Activated T-helper 1 cell treated with anti-CD3 and anti-CD28 coated beads, Interleukin-2, amount 50 U/mL, for 16 hours (primary cell): ENCODE measurements at places on chromosomes 5 and 9.
A peak's percentile ranks its signal among the peaks of the same experiment; 100 is the strongest.

- no peak for DNase-seq
These were observed 71.9 kb downstream of the MFAP3 start for GRCh38 chr5:154110716-154111115.

- no peak for DNase-seq
These were observed 46.7 kb downstream of the INSYN2B start for GRCh38 chr5:169933616-169934015.

DNA sequence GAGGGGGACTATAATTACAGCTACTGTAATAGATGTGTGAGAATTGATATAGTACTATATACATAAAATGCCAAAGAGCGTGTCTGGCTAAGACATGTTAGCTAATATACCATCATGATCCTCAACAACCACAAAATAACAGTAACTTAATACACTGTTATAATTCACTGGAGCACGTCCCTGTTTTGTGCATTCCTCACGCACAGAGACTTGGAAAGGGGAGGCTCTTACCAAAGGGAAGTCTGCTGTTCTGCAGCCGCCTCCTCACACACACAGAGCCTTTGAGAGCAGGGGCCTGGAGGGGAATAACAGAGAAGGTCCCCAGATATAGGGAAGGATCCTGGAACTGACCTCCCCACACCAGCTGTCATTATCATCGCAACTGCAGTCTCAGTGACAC, 97.3 kb downstream of the ANKRD18A start:
- no peak for DNase-seq

DNA sequence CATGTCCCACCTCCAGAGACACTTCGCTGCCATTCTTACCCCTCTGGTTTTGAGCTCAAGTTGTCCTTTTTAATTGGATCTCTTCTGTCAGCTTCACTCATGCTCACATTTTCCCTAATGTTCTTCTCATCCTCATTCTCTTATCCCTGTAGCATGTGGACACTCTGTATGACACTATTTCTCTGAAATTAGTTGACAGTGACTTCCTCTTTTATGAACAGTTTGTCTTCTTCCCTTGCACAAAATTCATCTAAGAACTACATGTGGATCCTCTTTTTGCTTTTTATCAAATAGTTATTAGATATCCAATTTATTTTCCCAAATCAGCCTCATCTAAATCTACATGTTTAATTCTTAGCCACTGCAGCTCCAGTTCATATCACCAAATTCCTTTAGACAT, 676.2 kb downstream of the MAT2B start:
- DNase-seq, result no peak

DNA sequence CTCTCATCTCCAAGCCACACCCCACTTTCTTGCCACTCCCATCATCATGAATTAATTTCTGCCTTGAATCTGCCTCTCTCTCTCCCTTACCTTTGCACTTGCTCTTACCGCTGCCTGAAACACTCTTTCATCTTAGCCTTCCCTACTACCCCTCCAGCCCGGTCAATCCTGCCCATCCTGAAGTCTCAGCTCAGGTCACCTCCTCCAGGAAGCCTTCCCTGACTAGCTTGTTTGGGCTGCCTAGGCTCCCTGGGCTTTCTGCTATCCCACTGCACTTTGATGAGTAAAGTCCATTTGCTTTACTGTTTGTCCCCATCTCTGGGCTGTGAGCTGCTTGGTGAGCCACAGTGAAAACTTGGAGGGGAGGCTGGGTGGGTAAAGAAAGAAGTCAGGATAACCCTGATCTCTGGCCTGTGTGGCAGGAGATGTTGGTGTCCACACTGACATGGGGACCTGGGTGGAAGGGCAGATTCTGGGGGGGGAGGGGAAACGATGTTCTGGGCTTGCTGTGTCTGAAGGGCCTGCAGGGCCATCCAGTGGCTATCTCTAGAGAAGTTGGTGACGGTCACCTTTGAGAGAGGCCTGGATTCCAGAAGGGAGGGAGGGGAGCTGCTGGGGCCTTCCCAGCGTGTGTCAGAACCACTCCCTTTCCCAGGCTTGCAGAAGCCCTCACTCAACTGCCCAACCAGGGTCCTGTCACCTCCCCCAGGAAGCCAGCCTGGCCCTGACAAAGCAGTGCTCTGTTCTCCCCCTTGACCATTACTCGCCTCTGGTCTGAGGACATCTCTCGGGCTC, 75.0 kb upstream of the DAB2IP start:
- no peak for DNase-seq

DNA sequence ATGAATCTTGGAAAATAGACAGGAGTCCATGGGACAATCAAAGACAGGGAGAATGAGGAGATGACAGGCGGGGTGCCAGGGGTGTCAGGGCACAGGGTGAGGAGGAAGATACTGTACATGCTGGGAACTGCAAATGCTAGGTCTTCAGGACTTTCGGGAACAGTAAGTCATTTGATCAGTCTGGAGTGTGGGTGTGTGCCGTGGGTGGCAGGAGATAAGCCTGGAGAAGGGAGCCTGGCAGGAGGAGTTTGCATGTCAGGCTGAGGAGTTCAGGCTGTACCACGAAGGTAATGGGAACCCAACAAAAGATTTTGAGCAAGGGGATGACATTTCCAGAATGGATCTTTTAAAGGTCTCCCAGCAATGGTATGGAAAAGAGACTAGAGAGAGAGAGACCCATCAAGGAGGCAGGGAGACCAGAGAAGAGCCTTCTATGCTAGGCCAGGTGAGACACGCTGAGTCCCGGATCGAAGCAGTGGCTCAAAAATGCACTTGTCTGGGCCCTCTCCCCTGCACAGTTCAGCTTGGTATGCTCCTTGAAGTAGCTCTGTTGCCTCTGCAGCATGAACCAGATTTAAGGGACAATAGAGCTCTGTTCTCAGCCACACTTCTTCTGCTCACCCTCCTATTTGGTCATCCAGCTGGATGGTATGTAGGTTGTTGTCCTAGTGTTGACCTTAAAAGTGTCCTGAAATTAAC, 77.0 kb upstream of the FER start:
- no peak for DNase-seq

- peak; percentile 61 for DNase-seq
These were observed 2.4 kb upstream of the TRIM7 start for GRCh38 chr5:181207214-181207959.

DNA sequence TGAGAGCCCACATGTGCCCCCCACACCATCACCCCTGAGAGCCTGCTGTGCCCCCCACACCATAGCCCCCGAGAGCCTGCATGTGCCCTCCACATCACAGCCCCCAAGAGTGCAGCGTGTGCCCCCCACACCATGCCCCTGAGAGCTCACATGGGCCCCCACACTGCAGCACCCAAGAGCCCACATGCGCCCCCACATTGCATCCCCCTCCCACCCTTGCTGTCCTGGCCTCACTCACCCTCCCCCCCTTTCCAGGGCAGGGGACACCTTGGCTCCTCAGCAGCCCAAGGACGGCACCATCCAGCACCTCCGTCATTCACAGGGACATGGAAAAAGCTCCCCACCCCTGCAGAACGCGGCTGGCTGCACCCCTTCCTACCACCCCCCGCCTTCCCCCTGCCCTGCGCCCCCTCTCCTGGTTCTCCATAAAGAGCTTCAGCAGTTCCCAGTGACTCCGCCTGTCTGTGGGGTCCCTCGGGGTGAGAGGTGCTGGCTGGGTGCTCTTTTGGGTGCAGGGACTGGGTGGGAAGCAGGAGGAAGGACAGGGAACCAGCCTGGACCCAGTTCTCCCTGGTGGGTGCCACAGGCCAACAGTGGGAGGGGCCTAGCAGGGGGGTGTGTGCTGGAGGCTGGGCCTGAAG, 5.0 kb downstream of the LCN1 start:
- DNase-seq, result no peak

DNA sequence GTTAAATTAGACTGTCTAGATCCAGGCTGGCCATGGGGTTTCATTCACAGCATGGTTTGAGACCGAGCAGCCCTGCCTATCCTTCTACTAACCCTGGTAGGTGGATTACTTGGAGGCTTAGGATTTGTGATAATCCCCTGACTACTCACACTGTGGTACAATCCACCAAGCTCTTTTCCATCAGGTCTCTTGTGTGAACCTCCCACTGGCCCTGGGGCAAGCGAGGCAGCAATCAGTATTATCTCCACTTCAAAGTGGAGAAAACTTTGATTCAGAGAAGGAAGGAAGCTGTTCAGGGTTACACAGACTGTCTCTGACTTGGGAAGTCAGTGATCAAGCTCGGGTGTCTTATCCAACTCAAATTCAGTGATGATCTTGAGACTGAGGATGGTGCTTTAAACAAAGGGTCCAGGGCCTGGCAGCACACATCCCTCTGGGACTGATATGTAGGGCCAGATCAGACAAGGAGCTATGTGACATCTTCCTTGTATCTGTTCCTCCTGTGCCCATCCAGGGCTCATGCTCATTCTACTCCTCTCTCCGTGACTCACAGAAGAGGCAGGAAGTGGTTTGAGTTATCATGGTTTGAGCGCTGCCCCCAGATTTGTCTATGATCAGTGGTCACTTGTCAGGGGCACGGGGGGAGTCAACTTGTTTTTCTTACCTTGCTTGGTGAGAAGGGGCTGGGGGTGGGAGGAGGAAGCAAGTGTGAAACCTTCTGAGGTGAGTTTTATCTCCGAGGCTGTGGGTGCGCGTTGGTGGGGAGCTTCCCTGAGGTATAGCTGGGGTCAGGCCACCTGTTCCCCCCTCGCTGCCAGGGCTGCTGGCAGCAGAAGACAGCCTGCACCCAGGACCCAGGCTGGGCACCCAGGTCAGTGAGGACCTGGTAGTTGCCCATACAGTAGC, 48.6 kb downstream of the RGS3 start:
- DNase-seq, result peak; percentile 31

- no peak for DNase-seq
These were observed 1.6 kb downstream of the HTR1A start for GRCh38 chr5:63960646-63961045.

DNA sequence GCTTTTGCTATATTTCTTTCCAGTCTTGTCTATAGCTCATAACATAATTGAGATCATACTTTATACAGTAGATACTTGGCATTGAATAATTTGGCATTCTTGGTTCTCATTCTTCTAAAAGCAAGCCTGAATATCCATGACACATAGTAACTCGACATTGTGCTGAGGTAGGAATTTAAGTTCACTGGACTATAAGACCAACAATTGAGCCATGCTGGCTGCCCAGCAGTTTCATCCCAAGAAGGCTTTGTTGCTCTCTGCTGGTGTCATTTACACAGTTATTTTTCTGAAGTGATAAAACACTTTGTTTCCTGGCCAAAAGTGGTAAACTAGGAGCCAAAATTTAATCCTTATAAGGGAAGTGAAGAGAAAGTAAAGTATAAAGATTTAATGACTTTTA, 192.0 kb downstream of the ADAMTSL1 start:
- DNase-seq, result no peak
